ENCODE measurements at places on chromosomes 12 and 14.

DNA sequence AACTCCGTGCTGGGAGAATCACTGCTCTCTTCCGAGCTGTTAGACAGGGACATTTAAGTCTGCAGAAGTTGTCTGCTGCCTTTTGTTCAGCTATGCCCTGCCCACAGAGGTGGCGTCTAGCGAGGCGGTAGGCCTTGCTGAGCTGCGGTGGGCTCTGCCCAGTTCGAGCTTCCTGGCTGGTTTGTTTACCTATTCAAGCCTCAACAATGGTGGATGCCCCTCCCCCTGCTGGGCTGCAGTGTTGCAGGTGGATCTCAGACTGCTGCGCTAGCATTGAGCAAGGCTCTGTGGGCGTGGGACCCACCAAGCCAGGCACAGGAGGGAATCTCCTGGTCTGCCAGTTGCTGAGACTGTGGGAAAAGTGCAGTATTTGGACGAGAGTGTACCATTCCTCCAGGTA, 43.7 kb downstream of the GPR137C start:
- DNase-seq = no peak
- H3K4me3 ChIP-seq = no peak overlapping the region
- no peaks in the 10 kb centered on the region for H3K4me1 ChIP-seq
- no peaks in the 10 kb centered on the region for H3K27me3 ChIP-seq
- H3K36me3 ChIP-seq = no peaks in the 10 kb centered on the region
- H3K27ac ChIP-seq = no peak overlapping the region

DNA sequence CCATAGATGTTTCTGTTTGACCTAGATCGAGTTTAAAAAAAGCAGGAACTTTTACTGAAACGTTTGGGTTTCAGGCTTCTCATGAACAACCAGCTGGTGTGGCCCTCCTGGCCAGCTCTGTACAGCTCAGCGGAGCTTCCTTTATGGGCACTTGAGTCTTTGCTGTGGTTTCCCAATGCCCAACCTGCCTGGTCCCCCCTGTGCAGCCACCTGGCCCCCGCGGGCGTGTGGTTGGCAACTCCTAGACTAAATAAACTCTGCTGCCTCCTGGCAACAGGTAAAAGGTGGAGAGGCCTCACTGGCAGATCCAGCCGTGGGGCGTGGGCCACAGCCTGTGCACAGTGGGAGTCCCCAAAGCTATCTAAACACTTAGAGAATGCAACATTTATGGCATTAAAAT, 38.7 kb downstream of the ADGRD1 start:
- DNase-seq = no peak
- H3K27ac ChIP-seq = no peak overlapping the region
- no peak overlapping the region for H3K4me3 ChIP-seq

- DNase-seq = peak; percentile 60
- H3K4me3 ChIP-seq = no peak overlapping the region
- no peaks in the 10 kb centered on the region for H3K27me3 ChIP-seq
- H3K36me3 ChIP-seq = no peaks in the 10 kb centered on the region
- H3K4me1 ChIP-seq = peaks cover 21% of the 10 kb centered on the region
- no peak overlapping the region for H3K27ac ChIP-seq
Measured at GRCh38 chr12:19869413-19869812, 430.1 kb downstream of the AEBP2 start.

DNA sequence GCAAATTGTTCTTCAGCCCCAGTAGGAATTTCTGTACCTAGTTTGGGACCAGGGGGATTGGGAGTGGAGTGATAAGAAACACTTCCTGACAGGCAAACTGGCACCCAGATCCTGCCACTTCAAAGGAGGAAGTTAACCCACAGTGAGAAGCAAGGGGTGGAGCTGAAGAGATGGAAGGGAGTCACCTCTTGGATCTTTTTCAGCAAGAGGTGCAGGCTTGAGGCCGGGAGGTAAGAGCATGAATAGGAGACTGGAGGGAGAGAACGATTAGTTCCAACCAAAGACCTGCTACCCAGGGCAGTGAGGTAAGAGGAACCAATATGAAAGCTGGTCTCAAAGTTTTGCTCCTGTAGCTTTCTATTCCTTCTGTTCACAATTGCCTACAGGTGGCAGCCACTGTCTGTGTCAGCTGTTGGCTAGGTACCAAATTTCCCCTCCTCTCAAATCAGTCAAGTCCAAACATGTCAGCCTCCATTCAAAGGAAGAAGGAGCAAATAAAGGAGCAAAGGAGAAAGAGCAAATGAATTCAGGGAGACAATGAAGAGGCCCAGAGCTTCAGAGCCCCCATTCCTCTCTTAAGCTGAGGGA, 14.9 kb upstream of the TAC3 start:
- H3K4me1 ChIP-seq = no peaks in the 10 kb centered on the region
- no peak for DNase-seq

- peak; percentile 91 for DNase-seq
- H3K27me3 ChIP-seq = peaks cover 4% of the 10 kb centered on the region
Measured at GRCh38 chr14:54818201-54819133, 84.2 kb downstream of the GCH1 start.

DNA sequence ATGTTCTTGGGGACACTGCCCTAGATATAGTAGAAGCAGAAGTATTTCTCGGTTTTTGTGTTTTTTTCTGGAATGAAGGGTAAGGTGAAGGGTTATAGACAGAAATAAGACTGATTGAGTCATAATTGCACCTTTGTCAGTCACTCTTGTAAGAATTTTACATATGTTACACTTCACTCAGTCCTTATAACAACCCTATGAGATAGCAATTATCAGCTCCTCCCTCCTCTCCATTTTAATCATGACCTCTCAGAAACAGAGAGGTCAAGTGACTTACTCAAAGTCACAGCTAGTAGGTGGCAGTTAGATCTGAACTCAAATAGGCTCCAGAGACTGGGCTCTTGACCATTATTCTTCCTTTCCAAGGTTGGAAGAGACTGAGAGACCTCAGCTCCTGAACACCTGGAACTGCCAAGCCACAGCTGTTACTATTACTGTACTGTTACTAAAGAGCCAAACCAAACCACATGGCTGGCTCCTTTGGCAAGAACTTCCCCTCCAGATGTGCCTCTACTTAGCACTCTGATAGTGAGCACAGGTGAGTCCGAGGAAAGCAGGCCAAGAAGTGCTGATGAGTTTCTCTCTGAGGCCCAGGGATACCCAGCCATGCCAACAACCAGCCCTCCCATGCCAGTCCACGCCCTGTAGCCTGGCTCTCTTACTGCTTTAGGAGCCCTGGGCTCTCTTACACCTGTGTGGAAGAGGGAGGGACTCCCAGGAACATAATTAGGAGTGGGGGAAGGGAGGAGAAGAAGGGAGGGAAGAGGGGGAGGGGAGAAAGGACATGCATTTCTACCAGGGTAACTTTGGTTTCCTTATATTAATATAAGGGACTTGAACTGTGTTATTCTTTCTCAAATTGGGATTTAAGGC, 121.3 kb downstream of the CRADD start:
- no peaks in the 10 kb centered on the region for H3K27me3 ChIP-seq
- peaks cover 32% of the 10 kb centered on the region for H3K4me1 ChIP-seq
- no peak overlapping the region for H3K27ac ChIP-seq
- no peak overlapping the region for H3K4me3 ChIP-seq
- DNase-seq = no peak

- no peak overlapping the region for H3K4me3 ChIP-seq
- H3K27me3 ChIP-seq = no peaks in the 10 kb centered on the region
- DNase-seq = no peak
Measured at GRCh38 chr14:56996721-56997399, 186.6 kb upstream of the OTX2 start.

DNA sequence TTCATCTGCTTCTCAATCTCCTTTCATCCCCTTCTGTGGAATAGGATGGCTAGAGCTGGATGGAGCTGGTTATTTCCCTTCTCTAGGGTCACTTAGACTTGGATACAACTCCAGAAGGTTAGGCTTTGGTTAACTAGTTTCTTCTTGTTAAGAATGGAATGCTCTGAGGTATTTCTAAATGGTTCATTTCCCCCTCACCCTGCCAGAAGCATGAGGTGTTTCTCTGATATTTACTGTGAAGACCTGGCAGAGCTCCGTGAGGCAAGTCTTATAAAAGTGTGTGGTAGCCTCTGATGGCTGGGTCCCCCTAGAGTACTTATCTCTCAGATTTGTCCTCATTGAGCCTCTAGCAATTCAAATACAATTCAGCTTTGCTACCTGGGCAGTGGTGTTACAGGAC, 207.9 kb downstream of the SLC16A7 start:
- no peak overlapping the region for H3K27ac ChIP-seq
- H3K4me1 ChIP-seq = no peaks in the 10 kb centered on the region
- no peak overlapping the region for H3K4me3 ChIP-seq
- DNase-seq = no peak
- H3K27me3 ChIP-seq = no peaks in the 10 kb centered on the region

- H3K4me3 ChIP-seq = no peak overlapping the region
- DNase-seq = no peak
- H3K4me1 ChIP-seq = no peaks in the 10 kb centered on the region
- no peaks in the 10 kb centered on the region for H3K36me3 ChIP-seq
- H3K27me3 ChIP-seq = peaks cover 17% of the 10 kb centered on the region
Measured at GRCh38 chr14:23661542-23661941, 25.4 kb downstream of the DHRS2 start.

GRCh38 chr12:74889563-74890236, 319.9 kb downstream of the KCNC2 start:
- peaks cover 17% of the 10 kb centered on the region for H3K4me1 ChIP-seq
- peak overlapping the region; percentile 25 for H3K4me3 ChIP-seq
- no peaks in the 10 kb centered on the region for H3K36me3 ChIP-seq

DNA sequence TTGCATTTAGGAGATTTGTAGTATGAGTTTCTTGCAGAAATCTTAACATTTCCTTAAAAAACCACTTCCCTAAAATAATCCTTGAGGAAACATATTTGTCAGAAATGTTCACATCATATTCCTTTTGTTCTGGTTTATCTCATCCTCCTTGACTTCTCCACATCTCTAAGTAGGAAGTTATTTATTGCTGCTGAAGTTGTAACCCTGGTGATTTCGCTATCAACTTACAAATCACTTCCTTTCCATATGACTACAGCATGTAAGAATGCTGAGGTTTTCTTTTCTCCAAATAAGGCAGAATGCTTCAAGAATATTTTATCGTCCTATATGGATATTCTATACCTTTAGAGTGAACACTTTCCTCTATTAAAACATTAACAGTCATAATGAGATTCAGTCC, 751.7 kb downstream of the NRXN3 start:
- H3K36me3 ChIP-seq = no peaks in the 10 kb centered on the region
- H3K4me1 ChIP-seq = no peaks in the 10 kb centered on the region
- peak; percentile 16 for DNase-seq
- no peak overlapping the region for H3K4me3 ChIP-seq
- no peak overlapping the region for H3K27ac ChIP-seq
- H3K27me3 ChIP-seq = no peaks in the 10 kb centered on the region

DNA sequence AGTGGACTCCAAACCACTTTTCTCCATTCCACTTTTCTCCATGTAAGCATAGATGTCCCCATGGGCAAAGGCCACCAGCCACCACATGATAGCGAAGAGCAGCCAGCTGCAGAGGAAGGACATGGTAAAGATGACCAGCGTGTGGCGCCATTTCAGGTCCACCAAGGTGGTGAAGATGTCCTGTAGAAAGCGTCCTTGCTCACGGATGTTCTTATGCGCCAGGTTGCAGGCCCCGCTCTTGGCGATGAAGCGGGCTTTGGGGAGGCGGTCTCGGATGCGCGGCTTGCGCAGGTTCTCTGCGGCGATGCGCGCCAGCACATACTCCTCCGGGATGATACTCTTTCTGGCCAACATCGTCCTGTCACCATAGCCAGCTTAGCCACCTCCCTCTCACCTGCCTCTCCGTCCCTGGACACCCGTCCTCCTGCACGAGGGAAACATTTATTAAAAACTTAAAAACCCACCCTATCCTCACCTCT, 1.2 kb downstream of the KCNJ8 start:
- DNase-seq = peak; percentile 48
- peak overlapping the region; percentile 15 for H3K27ac ChIP-seq
- no peaks in the 10 kb centered on the region for H3K27me3 ChIP-seq
- peaks cover 51% of the 10 kb centered on the region for H3K4me1 ChIP-seq
- no peaks in the 10 kb centered on the region for H3K36me3 ChIP-seq

GRCh38 chr12:109440851-109441490, 36.1 kb downstream of the KCTD10 start:
- peaks cover 4% of the 10 kb centered on the region for H3K36me3 ChIP-seq
- no peak overlapping the region for H3K27ac ChIP-seq
- H3K4me1 ChIP-seq = peaks cover 37% of the 10 kb centered on the region
- no peak for DNase-seq

DNA sequence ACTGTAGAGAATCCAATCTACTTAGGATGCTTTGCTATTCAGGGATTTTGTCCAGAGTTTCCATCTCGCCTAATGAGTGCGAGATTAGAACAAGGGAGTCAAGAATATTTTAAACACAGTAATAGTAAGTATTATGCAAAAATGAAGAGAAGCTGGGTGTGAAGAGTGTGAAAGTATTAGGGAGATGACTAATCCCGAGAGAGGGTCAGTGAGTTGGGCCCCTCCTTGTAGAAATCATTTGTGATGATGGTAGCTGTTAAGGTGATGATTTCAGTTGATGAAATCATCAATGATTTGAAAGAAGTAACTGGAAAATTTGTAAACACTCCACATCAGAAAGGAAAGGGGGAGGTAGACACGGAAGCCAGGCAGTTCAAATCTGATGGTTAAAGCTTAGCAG, 478.9 kb upstream of the MGAT4C start:
- H3K36me3 ChIP-seq = no peaks in the 10 kb centered on the region
- H3K4me1 ChIP-seq = no peaks in the 10 kb centered on the region
- DNase-seq = no peak
- H3K27ac ChIP-seq = no peak overlapping the region

DNA sequence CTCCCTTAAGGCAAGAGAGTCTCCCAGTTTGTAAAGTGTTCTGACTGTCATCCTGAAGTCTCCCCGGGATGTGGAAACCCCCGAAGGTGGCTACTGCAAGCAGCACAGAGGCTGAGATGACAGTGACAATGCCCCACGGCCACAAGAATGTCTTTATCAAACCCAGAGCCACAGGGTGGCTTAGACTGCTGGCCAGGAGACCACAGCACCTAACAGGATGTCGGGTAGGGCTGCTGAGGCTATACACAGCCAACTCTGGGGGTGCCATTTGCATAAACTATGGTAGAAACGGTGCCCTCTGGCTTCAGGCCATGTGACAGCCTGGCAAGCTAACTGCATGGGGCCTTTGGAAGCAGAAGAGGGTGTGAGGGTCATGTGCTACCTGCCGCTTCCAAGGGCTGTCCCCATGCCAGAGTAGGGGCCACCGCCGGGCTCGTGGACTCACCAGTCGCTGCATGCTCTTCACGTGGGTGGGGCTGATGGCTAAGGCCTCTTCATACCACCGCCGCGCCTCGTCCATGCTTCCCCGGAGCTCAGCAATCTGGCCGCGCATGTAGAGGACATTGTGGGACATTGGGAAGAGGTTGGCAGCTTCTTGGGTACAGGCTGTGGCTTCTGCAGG, 180.9 kb downstream of the CALM1 start:
- H3K27ac ChIP-seq = no peak overlapping the region
- H3K27me3 ChIP-seq = no peaks in the 10 kb centered on the region
- no peak for DNase-seq
- no peaks in the 10 kb centered on the region for H3K4me1 ChIP-seq
- H3K4me3 ChIP-seq = no peak overlapping the region
- no peaks in the 10 kb centered on the region for H3K36me3 ChIP-seq

- H3K4me1 ChIP-seq = no peaks in the 10 kb centered on the region
- H3K36me3 ChIP-seq = no peaks in the 10 kb centered on the region
- peak; percentile 23 for DNase-seq
Measured at GRCh38 chr12:214003-214741, at the start of gene SLC6A12. SLC6A12 (minus strand) TSS chr12:214157; CDS start chr12:209986, 4,171 bp downstream.
